ENCODE measurements at places on chromosomes 6 and 20.

DNA sequence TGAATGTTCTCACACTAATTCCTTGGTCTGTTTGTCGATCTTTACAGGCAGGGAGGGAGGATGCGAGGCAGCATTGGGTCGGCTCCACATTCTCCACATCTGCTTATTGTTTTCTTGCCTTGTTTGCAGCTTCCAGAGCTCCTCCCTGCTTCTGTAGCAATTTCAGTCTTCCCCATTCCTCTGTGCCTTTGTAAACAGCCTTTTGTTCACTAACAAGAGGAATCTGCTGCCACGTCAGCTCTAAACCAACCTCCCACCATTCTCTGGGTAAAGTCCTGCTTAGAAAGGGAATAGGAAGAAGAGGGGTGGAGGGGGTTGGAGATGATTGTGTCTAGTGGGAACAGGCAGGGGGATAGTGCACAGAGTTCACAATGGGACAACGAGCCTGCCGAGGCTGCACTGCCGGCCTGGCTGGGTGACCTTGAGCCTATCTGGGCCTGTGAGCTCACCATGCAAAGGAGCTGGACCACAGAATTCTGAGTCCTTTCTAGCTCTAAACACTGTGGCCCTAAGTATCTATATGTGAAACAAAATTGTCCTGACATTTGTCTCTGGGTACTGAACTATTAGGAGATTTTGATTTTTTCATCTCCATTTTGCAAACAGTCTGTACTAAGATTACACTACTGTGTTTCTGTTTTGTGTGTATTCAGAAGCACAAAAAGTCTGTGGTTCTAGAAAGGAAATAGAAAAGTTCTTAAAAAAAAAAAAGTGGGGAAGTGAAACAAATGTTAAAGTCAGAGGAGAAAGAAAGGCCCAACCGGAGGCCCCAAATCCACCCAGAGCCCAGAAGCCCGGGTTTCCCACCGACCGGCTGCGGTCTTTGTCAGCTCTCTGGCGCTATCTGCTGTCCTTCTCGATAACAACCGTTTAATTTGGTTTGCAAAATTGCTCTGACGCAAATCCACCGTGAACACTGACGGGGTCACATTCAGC, 1.4 kb upstream of the PRND start:
- peak; percentile 80 for DNase-seq

- no peak for DNase-seq
Observed at GRCh38 chr6:169388395-169389166, 134.9 kb upstream of the THBS2 start.

GRCh38 chr20:41443691-41444090, 77.1 kb upstream of the EMILIN3 start:
- peak; percentile 28 for DNase-seq

DNA sequence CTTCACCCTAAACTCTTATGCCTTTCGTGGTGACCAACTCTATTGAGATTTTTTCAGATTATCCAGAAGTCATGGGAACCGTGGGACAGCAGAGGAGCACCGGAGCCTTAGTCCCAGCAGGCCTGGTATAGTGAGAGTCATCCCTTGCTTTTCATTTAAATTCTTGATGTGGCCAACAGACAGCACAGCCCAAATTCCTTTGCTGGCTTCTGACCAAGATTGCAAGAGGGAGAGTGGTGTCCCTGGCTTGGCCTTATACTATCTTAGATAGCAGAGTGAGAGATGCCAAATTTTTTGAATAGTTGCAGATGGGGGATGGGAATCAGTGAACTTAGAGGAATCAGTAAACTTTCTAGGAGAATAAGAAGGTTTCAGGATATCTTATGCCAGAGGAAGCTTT, 7.8 kb downstream of the STX11 start:
- peak; percentile 92 for DNase-seq

DNA sequence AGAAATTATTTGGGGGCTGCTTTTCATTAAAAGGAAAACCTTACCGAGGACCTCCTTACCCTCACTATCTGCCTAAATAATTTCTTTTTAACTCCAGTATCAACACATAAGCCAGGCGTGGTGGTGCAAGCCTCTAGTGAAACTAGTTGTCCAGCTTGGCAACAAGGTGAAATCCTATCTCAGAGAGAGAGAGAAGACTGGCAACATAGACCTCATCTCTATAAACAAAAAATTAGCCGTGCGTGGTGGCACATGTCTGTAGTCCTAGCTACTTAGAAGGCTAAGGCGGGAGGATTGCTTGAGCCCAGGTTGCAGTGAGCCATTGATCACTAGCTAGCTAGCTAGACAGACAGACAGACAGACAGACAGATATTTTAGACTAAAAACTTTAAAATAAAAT, 92.5 kb downstream of the ARMC2 start:
- no peak for DNase-seq

DNA sequence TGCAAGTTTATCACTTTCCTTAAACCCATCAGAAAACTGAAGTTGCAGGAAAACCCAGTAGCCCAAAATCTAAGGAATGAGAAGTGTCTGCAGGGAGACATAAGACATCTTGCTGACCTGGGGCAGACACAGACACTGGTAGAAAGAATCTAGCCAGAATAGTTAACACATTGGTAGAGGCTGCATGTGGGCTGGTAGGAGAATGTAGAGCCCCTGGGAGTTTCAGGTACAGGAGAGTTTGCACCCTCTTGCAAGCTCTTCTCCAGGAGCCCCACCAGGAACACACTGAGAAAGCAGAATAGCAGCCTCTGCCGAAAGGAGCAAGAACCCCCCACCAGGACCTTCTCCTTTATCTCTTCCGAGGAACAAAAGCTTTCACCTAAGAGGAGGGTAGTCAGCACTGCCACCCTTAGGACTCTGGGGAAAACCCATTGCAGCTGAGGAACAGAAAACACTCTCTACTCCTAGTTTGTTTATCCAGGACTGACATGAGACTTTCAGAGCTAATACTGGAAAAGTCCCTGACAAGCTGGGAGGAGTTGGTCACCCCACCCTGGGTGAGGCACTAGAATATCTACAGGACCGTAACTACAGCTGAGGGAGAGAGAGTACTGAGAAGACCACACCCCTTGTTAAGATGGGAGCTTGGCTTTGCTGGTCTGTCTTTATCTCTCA, 10.5 kb upstream of the OGFRL1 start:
- DNase-seq = no peak

- no peak for DNase-seq
Observed at GRCh38 chr6:49514571-49515484, 15.1 kb downstream of the GLYATL3 start.

GRCh38 chr6:148720406-148720805, 26.4 kb upstream of the UST start:
- DNase-seq = no peak

DNA sequence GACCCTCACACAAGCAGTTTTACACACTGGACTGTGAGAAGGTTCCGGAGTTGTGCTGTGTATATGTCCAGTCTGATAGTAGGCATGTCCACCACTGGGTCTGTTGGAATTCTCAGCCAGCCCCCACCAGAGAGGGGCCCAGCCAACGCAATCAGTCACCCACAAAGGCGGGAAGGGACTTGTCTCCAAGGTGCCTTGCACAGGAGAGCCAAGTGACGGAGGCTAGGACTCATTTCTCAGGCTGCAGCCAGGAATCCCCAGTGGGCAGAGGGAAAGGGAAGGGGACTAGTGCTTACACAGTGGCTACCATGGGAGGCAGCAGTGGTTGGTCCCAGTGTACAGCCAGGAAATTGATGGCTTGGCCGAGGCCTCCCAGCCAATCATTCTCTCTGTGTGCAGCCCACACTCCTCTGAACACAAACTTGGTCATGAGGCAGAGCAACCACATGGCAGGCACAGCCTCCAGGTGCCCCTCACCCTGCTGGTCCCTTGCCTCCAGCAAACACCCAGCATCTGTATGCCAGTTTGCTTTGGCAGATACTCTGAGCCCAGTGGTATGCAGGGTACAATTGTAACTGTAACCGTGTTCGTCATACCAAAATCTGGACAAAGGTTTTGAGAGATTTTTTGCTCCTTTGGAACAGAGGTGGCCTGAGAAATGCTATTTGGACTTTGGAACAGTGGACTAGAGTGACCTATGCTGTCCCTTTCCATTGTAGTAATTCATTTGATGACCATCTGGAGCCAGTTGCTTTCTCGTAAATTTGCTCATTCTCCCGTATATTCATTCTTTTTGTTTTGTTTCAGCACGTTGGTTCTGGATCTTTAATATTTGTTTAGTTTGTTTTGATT, 72.9 kb upstream of the MYL9 start:
- no peak for DNase-seq
